ENCODE measurements at places on chromosomes 2 and 18.
A peak's percentile ranks its signal among the peaks of the same experiment; 100 is the strongest.

GRCh38 chr18:10379522-10379921, 74.9 kb upstream of the APCDD1 start:
- DNase-seq, result no peak

DNA sequence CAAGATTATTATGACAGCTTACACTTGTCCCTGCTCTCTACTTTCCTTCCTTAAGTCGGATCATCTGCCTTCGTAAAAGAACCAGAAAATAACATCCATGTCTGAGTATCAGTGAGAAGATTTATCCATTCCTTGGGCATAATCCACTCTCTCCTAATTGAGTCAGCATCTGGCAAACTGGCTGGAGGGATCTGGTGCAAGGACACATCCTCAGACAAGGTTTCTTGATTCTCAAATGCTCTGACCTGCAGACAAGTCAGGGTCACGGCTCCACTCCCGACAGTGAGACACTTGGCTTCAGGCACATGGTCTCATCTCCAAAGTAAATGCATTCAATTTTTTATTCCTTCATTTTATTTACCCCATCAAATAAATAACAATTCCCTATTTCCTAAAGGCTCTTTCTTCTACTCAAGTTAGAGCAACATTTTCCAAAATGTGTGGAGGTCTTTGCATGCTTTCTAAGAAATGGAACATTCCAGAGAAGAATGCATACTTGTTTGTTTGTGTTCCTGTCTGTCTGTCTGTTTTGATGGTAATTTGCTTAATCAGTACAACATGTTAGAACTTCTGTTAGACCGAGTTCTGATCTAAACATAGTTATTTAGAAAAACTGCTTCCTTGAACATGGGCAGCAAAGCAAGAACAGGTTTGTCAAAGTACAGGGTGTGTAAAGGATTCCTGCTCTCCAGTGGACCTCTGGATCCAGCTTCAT, 246.9 kb downstream of the IRS1 start:
- peak; percentile 6 for DNase-seq

- DNase-seq, result no peak
Observed at GRCh38 chr18:58754544-58755068, 83.3 kb downstream of the MALT1 start.

DNA sequence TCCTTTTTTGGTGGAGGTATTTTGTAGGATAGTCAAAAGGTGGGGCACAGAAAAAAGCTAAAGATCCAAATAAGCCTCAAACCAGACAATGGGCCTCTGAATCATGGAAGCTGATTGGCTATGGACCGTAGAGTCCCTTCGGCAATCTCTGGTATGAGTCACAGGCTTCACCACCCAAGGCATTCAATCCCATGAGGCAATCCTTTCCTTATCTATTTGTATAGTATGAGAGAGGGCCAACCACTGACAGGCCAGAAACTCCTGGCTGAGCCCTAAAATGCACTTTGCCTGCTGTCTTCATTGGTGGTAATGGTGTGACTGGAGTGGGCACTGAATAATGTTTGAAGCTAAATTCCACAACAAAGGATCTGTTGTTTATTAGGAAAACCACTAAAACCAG, 38.7 kb upstream of the MEX3C start:
- DNase-seq, result no peak

- no peak for DNase-seq
Observed at GRCh38 chr18:58793361-58793760, 71.3 kb upstream of the ZNF532 start.

All from retina (tissue), 1 donor.